DMS53 (cell line): ENCODE measurements at places on chromosomes 13 and 19.

DNA sequence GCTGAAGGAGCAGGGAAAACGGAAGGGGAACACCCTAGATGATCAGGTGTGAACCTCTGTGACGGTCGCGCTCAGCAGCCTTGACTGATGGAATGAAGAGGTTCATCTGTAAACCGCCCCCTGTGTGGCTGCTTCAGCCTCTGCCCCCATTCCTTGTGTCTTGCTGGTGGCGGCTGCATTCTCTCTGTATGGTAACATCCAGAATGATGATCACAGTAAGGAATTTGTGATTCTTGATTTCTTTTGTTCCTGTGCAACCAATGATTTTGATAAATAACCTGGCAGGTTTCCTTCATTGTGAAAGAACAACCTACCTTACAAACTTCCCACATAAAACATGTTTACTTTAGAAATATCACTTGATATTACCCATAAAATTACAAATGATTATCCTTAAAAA lies 118.7 kb upstream of the MCF2L start:
- DNase-seq: no peak

GRCh38 chr19:42024622-42025111 lies 30.6 kb upstream of the ATP1A3 start:
- DNase-seq: no peak

GRCh38 chr19:955803-956765 lies 28.1 kb upstream of the WDR18 start:
- DNase-seq: no peak

DNA sequence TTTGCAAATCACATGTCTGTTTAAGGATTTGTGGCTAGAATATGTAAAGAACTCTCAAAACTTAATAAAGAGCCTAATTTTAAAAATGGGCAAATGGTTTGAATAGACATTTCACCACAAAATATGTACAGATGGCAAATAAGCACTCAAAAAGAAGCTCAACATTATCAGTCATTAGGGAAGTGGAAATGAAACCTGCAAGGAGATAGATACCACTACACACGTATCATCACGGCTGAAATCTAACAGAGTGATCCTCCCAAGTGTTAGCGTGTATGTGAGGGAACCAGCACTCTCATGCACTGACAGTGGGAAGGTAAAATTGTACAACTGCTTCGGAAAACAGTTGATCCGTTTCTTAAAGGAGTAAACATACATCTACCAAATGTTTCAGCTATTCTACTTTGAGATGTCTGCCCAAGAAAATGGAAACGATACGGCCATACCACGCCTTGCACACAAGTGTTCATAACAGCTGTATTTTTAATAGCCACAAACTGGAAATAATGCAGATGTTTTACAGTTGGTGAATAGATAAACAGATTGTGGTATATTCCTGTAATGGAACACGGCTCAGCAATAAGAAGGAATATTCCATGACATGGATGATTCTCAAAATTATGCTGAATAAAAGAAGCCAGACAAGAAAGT lies 14.5 kb downstream of the ARHGEF7 start:
- DNase-seq: no peak

DNA sequence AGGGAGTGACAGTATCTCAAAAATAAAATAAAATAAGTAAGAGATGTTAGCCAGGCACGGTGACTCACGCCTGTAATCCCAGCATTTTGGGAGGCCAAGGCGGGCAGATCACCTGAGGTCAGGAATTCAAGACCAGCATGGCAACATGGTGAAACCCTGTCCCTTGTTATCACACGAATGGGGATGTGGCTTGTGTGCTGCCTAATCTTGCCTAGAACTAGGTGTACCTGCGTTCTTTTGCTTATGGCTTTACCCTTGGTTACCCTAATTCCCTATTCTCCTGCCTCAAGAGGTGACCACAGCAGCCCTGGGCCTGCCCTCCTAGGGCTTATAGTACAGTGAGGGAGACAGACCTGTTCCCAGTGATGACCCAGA lies 6.3 kb upstream of the PVR start:
- no peak for DNase-seq

DNA sequence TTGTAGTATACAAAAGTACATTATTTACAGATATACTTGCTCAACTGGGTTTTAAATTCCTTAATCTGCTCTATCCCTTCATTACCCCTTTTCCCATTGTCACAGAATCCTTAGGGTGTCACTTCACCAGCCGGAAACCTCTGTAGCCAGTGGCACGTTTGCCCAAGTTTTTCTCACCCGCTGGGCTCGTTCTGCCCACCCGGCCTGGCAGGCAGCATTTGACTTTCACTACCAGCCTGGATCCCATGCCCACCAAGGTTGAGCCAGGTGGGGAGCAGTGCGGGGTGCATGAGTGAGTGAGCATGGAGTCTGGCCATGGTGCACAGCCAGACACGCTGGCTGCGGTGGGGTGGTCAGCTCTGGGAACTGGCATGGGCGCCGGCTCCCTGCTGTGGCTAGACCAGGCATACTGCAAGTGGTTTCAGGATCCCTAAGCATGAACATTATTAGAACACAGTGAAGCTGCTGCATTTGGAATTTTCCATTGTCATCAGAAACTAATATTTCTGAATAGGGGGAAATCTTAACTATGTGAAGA lies 98.3 kb downstream of the NALCN start:
- DNase-seq: no peak

- peak; percentile 80 for DNase-seq
These were observed 11.0 kb upstream of the JUND start for GRCh38 chr19:18292462-18292809.

DNA sequence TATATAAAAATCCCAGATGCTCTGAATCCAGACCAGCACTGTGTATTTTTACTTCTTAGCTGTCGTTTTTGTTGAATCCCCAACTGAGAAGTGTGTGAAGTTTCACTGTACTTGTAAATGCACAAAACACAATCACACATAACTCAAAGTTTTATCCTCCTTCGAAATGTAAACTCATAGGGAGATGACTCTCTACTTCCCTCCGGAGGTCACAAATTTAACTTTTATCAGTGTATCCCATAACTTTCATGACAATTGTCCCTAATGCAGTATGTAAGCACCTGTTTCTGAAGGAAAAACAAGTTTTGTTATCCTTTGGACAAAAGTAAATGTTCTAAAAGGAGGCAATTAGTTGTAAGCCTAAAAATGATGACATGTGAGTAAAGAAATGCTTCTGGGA lies 665.0 kb upstream of the SLITRK6 start:
- DNase-seq: peak; percentile 2

GRCh38 chr13:36813225-36813624 lies 5.8 kb upstream of the RFXAP start:
- DNase-seq: no peak

- no peak for DNase-seq
These were observed 274.1 kb downstream of the COG6 start for GRCh38 chr13:39929583-39929982.

- DNase-seq: no peak
These were observed 51.4 kb downstream of the EFNB2 start for GRCh38 chr13:106484084-106484483.

DNA sequence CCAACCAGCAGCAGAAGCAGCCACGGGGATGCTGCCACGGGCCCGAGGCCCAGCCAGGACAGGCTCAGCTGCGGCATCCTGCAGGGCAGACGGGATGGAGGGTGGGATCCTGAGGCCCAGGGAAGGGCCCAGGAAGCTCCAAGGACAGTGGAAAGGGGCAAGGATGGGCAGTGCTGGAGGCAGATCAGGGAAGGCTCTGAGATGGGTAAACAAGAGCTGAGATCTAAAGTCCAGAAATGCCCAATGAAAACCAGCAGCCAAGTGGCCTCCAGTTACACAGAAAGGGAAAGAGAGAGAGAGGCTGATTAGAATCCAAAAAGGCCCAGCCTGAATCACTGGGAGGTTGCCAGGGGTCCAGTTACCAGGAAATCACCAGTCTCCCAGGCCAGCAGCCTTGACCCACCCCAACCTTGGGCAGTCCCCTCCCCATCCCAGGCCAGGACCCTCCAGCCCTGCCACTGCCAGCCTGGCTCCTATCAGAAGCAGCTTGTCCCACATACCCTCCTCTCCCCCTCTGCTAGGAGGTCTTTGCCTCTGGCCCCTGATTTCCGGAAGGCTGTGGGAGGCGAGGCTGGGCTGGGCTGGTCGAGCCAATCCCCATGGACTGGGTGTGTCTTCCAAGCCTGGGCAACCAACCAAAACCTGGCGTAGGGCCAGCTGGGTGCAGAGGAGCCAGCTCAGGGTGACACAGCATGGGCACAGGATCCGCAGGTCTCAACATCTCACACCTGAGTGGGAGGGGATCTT lies at the start of gene CYP4F11:
TSS of gene CYP4F11 (minus strand) at position 198 of the 747 bp plus-strand sequence. CDS start at position 77, 121 bp downstream.
- peak; percentile 4 for DNase-seq

- DNase-seq: no peak
These were observed 806 bp upstream of the ZNF837 start for GRCh38 chr19:58381460-58382212.

DNA sequence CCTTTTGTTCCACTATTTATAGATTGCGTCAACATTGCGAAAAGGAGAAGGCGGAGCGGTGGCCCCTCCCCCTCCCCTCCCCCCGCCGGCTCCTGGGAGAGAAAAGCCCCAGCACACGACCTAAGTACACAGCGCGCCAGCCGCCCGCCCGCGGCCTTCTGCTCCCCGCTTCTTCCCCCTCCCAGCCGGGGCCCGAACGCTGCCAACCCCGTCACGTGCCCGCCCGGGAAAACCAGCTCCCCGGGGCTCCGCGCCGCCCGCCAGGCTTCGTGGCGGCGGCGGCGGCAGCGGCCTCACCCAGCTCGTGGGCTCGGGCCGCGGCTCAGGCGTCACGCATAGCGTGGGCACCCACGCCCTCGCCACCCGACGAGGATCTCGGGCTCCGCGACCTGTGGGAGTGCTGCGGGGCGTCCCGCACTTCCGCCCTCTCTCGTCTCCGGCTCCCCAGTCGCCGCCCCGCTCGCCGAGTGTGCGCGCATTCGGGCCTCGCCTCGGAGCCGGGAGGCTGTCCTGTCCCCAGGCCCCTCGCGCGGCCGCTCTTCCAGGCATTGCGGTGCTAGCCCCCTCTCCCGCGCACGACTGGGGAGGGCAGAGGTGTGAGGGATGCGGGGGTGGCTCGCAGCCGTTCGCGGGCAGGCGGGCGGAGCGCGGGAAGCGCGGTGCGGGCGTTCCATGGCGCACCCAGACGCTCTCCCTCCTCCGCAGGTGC lies 110.5 kb downstream of the KCNRG start:
- peak; percentile 93 for DNase-seq

- DNase-seq: no peak
These were observed 8.0 kb downstream of the TMEM86B start for GRCh38 chr19:55220525-55220924.

GRCh38 chr13:41639955-41640780 lies 182.8 kb downstream of the RGCC start:
- DNase-seq: no peak

GRCh38 chr13:71879129-71879535 lies 12.1 kb upstream of the DACH1 start:
- peak; percentile 54 for DNase-seq

GRCh38 chr13:60210510-60211330 lies 47.0 kb upstream of the DIAPH3 start:
- no peak for DNase-seq
